ENCODE measurements at places on chromosomes 1 and 21.

GRCh38 chr1:231192620-231193163, 30.8 kb downstream of the TRIM67 start:
- no peak for DNase-seq

DNA sequence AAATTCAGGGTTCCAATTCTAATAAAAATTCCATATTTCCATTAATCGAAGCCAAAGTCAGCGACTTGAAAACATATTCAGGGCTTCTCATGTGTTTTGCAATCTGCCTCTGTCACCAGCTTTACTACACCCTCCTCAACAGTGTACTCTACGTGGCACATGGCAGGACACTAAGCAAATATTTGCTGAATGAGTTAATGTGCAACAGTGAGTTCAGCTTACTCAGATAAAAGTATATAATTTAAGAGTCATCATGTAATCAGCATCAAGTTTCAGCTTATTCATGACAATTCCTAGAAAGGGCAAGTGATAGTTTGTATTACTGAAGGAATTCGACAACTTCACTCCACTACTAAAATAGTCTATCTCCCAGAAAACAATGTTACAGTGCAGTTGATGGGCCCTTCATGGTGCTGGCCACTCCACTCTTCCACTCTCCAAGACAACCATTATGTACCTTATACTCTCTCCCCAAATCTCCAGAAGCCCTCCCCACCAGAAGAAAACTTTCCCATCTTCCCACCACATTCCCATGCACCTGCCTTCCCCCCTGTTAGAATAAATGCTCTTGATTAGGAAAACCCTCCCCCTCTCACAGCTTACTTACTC, 97.3 kb downstream of the TTLL7 start:
- peak; percentile 91 for DNase-seq

GRCh38 chr1:66416295-66416694, 117.7 kb upstream of the SGIP1 start:
- peak; percentile 48 for DNase-seq

DNA sequence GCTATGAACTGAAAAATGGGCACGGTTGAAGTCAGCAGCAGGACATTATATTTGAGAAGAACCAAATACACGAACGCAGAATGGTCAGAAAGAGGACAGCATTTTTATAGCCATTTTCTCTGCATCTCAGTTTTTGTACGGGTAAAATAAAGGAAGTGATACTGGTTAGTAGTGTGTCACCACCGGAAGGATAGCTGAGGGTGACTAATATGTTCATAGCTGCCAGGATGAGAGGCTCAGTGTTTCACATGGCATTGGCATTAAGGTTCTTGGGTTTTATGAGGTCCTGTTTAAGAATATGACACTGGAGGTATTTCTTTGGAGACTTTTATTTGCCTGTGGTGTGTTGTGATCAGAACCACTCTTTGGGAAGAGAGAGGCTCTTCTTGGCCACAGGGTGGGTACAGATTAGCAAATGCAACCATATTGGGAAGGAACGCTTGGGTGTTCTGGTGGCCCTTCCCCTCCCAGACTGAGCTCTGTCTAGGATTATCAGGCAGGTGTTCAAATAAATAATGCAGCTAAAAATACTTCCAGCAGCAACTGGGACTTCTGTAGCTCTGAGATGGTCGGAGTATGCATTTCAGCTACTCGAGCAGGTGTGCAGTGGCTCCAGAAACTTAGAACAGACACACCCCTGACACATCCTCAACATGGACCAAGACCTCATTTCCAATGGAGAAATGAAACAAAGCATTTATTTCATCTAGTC, 158.2 kb downstream of the PBX1 start:
- DNase-seq, result no peak

DNA sequence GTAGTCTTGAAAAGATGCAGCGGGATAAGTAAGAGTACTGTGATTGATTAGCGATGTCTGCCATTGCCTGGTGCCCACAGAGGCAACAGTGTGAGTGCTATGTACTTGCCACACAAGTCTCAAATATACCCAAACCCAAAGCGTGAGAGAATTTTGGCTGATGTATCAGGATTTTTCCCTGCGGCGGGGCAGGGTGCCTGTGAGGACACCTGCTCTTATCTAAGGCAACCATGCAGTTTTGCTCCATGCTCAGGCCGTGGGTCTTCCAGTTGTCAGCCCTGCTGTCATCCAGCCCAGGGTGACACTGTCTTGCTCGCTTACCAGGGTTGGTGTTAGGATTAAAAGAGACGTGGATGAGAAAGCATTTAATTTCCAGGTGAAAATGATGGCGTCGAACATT, 202.7 kb downstream of the PTPRU start:
- no peak for DNase-seq

GRCh38 chr1:36641776-36642175, 159.1 kb upstream of the CSF3R start:
- DNase-seq, result no peak

GRCh38 chr1:216430744-216431143, 7.5 kb upstream of the USH2A start:
- DNase-seq, result no peak

DNA sequence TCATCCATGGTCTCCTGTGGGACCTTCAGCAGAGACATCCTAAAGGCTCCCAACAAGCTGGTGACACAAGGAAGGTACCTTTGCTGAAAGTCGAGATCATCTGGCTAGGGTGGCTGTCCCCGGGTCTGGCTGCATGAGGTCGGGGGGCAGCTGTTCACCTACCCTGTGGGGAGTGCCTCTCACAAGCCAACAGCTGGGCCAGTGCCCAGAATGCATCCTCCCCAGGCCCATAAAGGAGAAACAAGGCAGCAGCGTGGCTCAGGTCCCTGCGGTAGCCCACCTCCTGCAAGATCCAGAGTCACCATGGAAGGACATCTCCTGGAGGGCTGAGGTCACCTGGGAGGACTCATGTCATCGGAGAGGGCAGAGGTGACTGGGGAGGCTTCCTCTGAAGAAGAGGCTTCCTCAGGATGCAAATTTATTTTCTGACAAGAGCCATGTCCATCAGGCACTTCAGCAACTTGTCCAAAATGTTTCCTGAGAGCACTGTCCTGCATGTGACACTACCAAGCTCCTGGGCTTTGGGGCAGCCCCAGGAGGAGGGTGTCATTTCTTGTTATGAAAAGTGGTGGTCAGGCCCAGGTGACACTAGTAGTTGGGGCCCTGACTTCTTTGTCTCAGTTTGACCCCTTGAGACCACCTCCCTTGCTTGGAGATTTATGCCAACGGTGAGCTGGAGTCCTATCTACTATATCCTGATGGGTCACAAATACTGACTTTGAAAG, 6.7 kb upstream of the SMYD3 start:
- no peak for DNase-seq

- peak; percentile 70 for DNase-seq
Measured at GRCh38 chr1:83799594-83799993, 199.3 kb downstream of the TTLL7 start.

GRCh38 chr1:2928366-2929325, 92.6 kb upstream of the ACTRT2 start:
- DNase-seq, result no peak

GRCh38 chr1:155645034-155645598, 35.1 kb downstream of the MSTO1 start:
- no peak for DNase-seq

DNA sequence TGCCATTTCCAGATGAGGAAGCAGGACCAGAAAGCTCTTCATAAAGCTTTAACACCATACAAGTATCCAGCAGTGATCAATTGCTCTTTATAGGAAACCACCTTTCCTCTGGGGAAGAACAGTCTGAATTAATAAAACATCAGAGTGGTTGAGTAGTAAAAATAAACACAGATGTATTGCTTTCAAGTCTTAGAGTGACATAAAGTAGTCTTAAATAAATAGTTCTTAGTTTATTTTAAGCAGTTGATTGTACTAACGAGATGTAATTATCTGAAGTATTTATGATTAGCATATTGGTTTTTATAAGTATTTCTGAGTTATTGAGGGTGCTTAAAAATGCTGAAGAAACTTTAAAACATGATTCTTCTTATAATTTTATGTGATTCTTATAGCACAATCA, 67.0 kb downstream of the PRKAA2 start:
- DNase-seq, result no peak

GRCh38 chr1:91753878-91754277, 132.1 kb downstream of the TGFBR3 start:
- peak; percentile 48 for DNase-seq

DNA sequence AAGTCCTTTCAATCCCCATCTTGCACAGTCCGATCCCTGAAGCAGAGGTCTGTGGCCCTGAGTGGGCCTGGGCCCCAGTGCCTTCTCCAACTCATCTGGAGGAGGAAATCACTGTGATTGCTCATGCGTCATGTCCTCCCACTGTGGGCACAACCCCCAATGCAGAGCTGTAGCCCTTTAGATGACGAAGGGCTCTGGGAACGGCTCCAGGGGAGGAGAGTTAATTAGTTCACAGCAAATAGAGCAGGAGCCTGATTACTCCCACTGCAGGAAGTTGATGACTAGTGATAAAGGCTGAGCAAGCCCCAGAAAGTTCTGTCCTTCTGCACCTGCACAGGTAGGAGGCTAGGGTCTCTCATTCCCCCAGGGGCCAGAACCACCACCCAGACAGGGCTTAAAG, 111.5 kb downstream of the CCDC185 start:
- DNase-seq, result peak; percentile 95

DNA sequence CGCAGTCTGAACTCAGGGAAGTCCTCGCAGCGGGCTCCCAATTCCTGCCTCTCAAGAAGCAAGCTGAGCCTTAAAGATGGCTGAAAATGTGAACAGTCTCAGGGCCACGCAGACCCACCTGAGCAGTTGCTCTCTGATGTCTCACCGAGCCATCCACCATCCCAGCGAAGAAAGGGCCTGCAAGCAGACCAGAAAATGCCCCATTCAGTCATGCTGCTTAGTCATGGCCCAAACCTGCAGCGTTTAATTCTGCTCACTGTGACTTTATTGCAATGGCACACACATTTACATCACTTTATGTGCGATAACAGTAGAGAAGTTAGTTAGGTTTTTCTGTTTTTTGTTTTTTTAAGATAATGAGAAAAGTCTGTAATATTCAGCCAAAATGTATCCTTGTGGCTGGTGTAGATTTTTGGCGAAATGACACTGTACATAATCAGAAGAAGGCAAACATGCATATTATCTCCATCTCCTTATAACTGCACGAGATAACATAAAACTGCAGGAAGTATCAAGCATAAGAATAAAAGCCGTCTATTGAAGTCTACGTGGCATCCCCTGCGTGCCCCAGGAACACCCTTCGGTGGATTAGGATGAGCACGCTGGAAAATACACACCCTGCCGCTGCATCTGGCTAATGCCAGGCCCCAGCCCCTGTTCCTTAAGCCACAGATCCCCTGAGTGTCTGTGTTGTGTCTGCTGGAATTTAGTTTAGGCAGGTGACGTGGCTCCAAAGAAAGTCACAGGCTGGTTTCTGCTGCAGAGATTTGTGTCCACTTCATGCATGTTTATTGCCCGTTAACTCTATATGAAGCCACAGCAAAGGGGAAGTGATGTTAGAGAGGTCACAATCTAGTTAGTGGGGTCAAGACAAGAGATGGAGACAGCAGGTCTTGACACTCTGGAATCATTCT, 119.8 kb upstream of the IRF2BP2 start:
- DNase-seq, result peak; percentile 68

GRCh38 chr1:31937300-31938183, 626 bp downstream of the PTP4A2 start:
- peak; percentile 64 for DNase-seq

GRCh38 chr21:42266971-42267556, 48.1 kb downstream of the ABCG1 start:
- DNase-seq, result no peak

- DNase-seq, result peak; percentile 87
Measured at GRCh38 chr21:28632755-28633408, 359.8 kb downstream of the LTN1 start.

DNA sequence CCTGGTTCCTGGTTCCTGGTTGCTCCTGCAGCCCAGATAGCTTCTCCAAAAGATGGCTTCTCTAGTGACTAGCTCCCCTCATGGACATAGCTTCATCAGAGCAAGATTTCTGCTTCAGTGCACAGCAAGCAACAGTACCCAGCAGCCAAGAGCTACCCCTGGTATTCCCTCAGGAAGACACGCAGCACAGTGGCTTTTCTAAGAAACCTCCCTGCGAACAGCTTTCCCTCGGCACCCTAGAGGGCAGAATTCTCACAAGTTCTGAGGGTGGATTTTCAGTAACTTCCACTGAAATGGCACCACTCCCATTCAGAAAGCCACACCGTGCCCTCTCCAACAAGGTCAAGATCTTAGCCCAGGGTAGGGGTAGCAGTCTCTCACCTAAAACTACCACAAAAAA, 128.2 kb downstream of the EIF4G3 start:
- no peak for DNase-seq

DNA sequence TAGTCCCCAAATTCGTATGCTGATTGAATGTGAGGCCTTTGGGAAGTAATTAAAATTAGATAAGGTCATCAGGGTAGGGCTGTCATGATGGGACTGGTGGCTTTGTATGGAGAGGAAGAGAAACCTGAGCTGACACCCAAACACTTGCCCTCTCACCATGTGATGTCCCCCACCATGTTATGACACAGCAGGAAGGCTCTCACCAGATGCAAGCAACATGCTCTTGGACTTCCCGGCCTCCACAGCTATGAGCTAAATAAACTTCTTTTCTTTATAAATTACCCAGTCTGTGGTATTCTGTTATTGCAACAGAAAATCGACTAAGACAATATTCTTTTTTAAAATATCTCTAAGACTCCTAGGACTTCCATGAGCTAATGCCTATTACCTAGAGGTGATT, 43.6 kb upstream of the GUCA2B start:
- no peak for DNase-seq

- no peak for DNase-seq
Measured at GRCh38 chr1:208825300-208825699, 581.1 kb upstream of the PLXNA2 start.

GRCh38 chr1:248696261-248696660, 6.3 kb downstream of the OR14I1 start:
- DNase-seq, result no peak

- no peak for DNase-seq
Measured at GRCh38 chr1:117398957-117399356, 31.7 kb downstream of the MAN1A2 start.

- DNase-seq, result no peak
Measured at GRCh38 chr1:31696242-31696641, 7.6 kb downstream of the COL16A1 start.

DNA sequence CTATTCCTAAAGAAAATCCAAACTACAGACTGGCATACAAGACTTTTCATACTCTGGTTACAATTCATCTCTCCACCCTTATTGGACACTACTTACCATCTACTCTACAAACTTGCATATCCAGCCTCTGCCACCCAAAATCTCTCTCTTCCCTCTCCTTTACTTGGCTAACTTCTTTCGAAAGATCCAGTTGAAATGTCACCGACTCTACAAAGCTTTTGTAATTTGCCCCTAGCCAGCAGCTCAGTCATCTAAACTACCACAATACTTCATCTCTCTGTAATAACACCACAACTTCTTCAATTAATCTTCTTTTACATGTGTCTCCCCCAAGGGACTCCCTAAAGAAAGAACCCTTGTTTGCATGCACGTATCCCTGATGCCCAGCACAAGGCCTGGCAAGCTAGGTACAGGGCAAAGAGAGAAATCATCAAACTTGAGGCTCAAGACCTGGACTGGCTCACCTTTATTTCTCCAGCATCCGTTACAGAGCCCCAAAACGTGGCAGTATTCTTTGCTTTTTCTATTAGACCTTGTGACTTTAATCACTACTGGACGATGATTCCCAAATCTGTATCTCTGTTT, 2.7 kb downstream of the ZBTB21 start:
- no peak for DNase-seq

- DNase-seq, result peak; percentile 29
Measured at GRCh38 chr1:15213341-15213821, 33.6 kb upstream of the FHAD1 start.
